Stimulated activated CD8-positive, alpha-beta memory T cell treated with anti-CD3 and anti-CD28 coated beads, Interleukin-15, amount 100 ng/mL, for 1 hour (primary cell): ENCODE measurements at places on chromosomes 5 and 9.

DNA sequence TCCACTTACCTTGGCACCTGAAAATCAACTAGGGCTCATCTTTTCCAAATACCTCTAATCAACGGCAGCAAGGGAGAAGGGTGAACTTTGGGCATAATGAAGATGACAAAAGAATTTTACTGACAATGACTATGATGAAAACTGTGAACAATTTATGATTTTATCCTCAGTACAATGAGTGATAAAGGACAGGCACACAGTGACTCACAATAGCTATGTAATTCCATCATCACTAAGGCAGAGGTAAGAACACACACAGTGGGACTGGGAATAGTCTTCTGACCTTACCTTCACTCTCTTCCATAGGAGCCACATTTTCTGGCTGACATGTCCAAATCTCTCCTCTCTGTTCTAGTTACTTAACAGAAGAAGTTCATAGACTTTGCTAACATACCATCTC is 26.1 kb upstream of the KCNV2 start:
- DNase-seq: no peak

GRCh38 chr5:133109655-133110483 is 58.1 kb downstream of the HSPA4 start:
- no peak for DNase-seq

GRCh38 chr5:3116366-3116765 is 364.9 kb upstream of the IRX2 start:
- no peak for DNase-seq

- no peak for DNase-seq
Measured at GRCh38 chr9:8188723-8189407, 389.3 kb upstream of the DMAC1 start.

DNA sequence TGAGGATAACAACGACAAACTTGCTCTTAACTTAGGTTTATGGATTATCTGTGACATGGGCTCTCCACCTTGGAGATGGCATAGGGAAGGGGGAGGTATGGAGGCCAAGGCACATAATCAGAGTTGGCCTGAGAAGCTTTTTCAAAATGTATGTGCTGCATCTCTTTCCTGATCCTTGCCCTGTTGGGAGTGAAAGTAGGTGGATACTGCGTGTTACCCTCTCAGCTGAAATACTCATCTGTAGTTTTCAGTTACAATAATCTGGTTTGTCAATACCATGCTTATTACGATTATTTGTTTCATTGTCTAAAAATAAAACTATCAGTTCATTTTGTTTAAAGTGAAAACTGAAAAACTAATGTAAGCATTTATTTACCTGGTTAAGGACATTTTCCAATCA is 86.7 kb downstream of the SLC44A1 start:
- DNase-seq: no peak

GRCh38 chr9:82805027-82805426 is 257.9 kb downstream of the RASEF start:
- no peak for DNase-seq

- no peak for DNase-seq
Measured at GRCh38 chr9:31030741-31031202, 1353.7 kb upstream of the ACO1 start.

DNA sequence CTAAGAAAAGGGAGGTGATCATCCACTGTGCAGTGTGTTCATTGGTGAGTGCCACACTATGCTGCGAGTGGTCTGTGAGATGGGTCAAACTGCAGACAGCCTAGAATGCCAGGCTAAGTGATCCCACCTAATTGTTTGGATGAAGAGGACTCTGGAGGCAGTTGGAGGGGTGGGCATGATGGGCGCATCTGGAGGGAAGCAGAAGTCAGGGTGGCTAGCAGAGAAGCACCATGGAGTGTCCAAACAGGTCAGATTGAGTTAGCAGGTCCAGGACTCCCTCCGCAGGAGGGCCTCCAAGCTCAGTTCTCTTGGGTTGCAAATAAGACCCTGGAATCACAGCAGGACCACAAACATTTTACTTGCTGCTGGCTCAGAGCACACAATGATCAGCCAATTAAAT is 19.9 kb upstream of the ANGPTL2 start:
- no peak for DNase-seq

- DNase-seq: no peak
Measured at GRCh38 chr5:151223447-151224264, at the start of gene CCDC69. Gene CCDC69, minus strand, starts transcription at chr5:151224092. Its CDS starts 122 bp downstream, at chr5:151223970.

DNA sequence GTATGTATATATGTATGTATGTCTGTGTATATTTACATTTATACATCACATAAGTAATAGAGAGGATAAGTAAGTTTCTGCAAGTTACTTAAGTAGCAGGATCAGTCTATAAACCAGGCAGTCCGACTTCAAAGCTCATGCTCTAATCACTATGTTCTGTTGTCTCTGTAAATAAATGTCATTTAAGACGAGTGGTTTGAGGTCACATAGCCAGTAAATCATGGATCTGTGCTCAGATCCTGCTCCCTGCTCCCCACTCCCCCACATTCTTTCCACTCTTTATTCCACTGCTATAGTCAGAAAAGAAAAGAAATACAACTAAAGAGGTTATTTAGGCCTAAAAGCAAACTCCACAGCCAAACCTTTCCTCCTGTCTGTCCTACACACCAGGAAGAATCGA is 90.4 kb downstream of the SERINC5 start:
- no peak for DNase-seq

DNA sequence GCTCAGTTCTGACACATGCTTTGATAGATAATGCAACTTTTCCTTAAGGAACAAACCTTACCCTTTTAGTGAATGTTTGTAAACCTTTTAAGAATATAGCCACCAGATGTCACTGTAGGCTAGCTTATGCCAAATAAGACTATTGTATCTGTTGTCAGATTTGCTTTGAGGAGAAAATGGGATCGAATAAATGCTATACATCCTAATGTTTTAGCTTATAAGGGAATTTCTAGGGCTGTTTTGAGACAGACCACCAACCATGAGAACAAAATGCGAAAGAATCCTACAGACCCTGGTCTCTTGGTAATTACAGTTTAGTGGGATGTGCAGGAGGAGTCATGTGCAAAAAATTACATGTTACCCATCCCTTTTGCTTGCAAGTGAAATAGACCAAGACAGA is 127.6 kb upstream of the NMUR2 start:
- DNase-seq: no peak

DNA sequence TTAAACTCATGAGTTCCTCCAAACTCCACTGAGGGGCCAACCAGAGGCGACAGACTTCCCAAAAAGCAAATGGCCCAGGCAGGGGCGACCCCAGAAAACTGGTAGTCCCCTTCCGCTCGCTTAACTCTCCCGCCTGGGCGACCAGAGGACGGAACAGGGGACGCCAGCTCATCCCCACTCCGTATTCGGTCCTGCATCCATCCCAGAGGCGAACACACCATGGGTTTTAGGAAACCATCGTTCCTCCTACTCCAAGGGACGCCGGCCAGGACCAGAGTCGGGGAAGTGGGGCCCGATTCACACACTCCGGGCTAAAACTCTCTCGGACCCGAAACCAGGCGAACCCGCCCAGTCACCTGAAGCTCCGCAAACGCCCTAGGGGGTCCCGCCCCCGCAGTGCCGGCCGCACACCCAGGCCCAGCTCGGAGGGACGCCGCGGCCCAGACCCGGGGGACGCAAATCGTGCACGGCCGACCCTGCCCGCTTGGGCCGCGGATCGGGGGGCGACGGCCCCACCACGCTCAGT is 478 bp downstream of the TEX10 start:
- DNase-seq: no peak

GRCh38 chr9:9615086-9615485 is 997.7 kb downstream of the PTPRD start:
- no peak for DNase-seq

GRCh38 chr9:111274737-111275136 is 55.3 kb downstream of the OR2K2 start:
- DNase-seq: no peak

DNA sequence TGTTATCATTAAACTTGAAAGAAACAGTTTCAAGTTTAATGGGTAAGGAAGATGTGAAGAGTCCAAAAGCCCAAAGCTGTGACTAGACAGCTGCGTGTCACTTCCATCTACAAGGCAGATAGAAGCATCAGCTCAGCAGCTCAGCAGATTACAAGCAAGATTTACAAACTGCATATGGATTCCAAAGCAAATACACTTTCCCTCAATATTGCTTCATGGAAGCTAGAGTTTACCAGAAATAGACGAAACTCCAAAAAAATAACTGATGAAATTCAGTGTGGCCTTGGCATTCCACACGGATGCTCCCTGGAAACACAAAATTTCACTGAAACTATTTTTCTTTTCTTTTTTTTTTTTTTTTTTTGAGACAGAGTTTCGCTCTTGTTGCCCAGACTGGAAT is 17.9 kb downstream of the MYO10 start:
- DNase-seq: no peak
